D341Med (cell line): ENCODE measurements at places on chromosomes 5 and 9.

DNA sequence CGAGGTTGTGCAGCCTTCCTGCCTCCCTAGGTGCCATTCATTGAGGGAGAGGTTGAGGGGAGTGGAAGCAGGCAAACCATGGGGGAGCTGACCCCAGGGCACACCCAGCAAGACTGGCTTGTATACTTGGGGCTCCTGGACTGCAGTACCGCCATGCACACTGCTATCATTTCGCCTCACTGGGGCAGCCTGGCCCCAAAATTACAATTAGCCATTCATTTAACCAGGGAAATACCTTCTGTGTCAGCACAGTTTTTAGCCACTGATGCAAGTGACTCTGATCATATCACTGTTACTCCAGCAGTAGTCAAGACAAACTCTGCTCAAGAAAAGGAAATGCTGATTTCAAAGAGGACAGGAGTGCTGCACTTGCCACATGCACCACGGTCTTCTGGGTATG lies 109.7 kb downstream of the TRIO start:
- no peak for DNase-seq

DNA sequence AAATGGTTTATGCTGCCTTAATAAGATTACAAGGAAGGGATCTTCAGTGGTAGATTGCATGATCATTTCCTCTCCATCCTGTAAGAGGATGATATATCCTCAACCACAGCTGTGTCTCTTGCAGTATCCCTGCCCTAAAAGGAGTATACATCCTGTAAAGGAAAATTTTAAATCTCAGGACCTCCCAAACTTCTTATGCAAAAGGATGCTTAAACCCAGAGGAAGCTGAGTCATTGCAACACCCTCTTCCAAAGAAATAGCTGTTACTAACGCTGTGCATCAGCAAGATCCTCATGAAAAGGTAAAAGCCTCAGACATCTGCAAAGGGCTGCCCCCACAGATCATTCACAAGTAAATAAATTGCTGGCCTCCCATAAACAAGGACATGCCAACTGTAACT lies 599.0 kb downstream of the PRELID2 start:
- no peak for DNase-seq

GRCh38 chr9:130886981-130887380 lies 9.6 kb downstream of the QRFP start:
- no peak for DNase-seq

GRCh38 chr9:127962278-127962677 lies 18.5 kb downstream of the EEIG1 start:
- DNase-seq = no peak

GRCh38 chr9:120792898-120793765 lies at the start of gene FBXW2:
FBXW2 (minus strand) TSS chr9:120793416; CDS start chr9:120788258, 5,158 bp downstream.
- DNase-seq = peak; percentile 98

- DNase-seq = no peak
Observed at GRCh38 chr5:16865151-16865550, 70.9 kb downstream of the MYO10 start.

DNA sequence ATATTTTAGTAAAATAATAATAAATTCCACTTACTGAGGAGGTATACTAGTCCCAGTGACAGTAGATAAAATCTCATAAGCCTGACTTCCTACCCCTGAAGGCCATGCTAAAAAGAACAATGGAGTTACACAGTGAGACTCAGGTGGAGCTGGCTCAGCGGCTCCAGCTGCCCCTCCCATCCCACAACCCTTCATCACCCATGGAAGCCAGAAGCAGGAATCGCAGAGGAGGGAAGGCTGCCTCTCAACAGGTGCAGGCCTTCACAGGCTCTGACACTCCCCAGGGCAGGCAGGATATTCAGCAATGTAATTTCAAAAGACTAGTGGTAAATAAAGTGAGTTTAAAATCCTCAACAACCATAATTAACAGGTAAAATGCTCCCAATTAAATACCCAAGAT lies 67.5 kb downstream of the FANCC start:
- DNase-seq = no peak
